ENCODE measurements at places on chromosomes 12 and 14. TPM values are rescaled to one million over a fixed set of nuclear protein-coding genes. Genes with fewer than 3 reads are reported as not detected.

IL23A gene
- total RNA-seq, result not detected

CFAP251 gene
- 2.3 TPM for total RNA-seq

EPYC gene
- not detected for total RNA-seq

GALNT9 gene
- not detected for total RNA-seq

PROX2 gene
- not detected for total RNA-seq
